ENCODE measurements at places on chromosomes 6 and 20.

DNA sequence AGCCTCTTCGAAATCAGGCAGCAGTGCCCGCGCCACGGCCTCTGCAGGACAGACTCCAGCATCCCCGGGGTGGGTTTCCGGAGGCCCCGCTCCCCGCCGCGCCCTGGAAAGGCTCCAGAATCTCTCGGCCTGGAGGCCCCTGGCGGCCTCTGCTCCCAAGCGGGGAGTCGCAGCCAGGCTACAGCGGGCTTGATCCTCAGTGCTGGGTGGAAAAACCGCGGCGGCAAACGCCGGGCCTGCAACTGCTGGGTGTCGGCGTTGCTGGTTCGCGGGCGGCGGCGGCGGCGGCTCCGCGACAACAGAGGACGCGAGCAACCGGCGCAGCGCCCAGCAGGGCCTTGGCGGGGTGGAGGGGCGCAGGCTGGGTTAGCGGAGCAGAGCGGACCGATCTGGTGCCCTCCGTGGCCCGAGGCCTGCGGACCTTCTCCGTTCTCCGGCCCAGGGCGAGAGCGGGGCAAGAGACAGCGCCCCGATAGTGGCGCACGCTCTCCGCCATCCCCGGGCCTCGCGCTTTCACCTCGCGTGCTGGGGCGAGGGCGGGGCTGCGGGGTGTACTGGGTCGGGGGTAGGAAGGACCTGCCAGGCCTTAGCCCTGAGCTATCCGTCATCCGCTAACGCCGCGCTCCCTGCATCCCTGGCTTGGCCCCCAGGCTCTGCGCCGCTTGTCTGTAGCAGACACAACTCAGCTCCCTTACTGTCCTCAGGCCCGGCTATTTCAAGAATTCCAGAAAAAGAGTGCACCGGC is 3.4 kb upstream of the ZNF292 start:
- peak; percentile 75 for DNase-seq

DNA sequence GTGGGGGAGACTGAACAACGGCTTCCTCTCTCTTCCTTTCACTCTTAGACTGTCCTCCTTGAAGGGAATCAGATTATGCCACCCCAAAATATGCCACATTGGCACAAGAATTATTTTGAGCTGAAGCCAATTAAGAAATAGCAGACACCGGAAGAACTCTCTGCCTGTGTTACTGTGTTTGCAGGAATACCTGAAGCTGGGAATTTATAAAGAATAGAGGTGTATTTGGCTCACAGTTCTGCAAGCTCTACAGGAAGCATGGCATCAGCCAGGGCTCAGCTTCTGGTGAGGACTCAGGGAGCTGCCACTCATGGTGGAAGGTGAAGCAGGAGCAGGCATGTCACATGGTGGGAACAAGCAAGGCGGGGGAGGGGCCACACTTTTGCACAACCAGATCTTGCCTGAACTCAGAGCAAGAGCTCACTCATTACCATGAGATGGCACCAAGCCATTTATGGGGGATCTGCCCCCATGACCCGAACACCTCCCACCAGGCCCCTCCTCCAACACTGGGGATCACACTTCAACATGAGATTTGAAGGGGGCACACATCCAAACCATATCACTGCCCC is 46.0 kb downstream of the PCNA start:
- no peak for DNase-seq

GRCh38 chr6:121932076-121932991 is 467.1 kb upstream of the HSF2 start:
- no peak for DNase-seq

DNA sequence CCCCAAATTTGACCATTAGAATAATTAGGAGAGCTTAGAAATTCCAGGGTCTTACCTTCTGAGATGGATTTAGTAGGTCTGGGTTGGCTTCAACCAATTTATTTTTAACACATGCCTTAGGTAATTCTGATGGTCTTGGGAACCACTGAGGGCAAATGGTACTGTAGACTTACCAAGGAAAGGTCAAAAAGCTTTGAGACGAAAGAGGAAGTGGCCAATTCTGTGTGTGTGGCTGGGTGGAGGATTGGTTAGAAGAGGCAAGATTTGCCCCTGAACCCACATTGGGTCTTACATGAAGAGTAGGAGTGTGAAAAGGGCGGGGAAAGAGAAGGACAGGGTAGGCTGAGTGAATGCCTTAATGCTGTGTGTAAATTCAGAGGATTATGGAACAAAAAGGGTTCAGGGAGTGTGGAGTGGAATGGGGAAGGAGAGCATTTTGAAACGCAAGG is 2.7 kb downstream of the ITCH start:
- DNase-seq: peak; percentile 3

DNA sequence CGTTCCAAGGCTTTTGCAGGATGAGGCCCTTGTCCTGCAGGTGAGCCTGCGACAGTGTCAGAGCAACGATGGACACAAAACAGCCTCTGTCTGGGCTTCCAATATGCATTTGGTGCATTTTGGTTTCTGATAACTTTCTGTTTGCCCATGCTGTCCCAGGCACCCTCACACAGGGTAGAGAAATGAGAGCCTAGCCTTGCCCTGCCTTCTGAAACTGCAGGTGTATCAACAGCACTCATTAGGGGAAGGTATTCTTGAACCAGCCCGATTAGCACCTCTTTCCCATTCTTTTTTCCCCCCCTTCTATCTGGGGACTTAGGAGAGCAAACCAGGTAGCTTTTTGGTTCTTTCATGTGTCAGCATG is 30.3 kb downstream of the CHMP4B start:
- no peak for DNase-seq

- no peak for DNase-seq
Observed at GRCh38 chr20:33833333-33833732, 22.2 kb downstream of the CHMP4B start.

DNA sequence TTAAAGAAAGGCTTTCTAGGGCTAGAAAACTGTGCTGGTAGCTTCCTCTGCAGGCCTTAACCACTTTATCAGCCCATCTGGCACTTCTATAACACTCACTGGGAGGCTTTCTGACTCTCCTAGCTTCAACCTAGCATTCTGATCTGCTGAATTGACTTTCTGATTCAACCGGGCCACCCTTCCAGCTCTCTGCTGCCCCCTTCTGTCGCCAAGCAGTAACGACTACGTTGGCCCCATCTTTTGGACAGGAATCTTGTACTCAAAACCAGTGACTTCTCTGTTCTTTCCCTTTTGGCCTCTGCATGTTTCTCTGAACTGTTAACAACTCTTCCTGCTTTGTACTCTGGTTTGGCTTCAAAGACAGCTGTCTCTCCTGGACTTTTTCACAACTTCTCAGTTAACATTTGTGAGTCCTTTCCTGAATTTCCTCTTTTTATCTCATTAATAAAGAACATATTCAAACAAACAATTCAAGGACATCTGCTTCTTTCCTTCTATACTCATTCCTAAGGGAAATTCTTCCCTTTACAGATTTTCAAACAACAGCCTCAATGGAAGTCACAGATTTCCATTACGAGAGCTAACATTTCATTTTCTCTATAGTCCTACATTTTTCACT is 43.9 kb upstream of the FAM135A start:
- peak; percentile 61 for DNase-seq

DNA sequence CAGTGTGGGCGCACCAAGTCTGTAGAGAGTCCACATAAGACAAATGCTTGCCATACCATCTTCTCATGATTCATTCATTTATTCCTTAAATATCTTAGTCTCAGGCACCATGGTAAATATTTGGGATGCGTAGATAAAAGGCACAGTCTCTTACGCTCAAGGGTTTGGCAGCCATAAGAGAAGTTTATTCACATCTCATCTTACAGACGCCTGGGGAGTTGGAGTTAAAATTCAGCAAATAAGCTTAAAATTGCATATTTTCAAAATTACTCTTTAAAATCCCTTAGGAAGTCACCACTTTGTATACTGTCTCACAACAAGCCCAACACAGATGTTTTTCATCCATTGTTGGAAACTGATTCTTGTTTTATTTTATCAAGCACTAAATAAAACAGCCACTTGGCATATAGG is 363.3 kb downstream of the KIF16B start:
- no peak for DNase-seq

- no peak for DNase-seq
Observed at GRCh38 chr20:37911261-37911660, 8.3 kb downstream of the VSTM2L start.

GRCh38 chr6:121748850-121749249 is 313.4 kb downstream of the GJA1 start:
- no peak for DNase-seq

DNA sequence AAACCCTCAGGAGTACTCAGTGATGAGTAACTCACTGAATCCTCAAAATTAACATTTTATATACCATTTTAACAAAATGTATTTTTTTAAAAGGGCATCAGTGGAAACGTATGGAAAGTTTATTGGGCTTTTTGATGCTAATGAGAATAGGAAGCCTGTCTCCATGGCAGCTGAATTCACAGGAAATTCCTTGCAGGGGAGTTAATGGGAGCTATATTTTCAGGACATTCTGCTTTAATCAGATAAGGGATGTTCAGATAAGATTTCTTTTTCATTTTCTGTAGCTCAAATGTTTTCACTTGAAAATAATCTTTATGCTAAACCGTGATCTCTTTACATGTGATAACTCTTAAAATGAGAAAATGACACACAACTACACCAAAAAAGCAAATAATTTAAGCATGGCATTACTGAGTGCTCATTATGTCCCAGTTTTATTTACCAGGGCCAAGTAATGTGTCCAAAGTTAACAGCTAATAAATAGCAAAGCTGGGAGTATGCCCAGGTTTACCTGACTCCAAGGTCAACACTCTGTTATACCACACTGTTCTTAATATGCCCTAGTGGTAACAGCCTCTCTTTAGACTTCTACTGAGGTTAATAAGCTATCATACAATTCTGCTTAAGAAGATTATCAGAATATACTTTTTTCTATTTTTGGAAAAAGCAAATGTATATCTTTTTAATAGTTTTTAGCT is 348.1 kb downstream of the GRIK2 start:
- DNase-seq: no peak

All from stimulated activated CD4-positive, alpha-beta T cell treated with anti-CD3 and anti-CD28 coated beads, Interleukin-1b, Interleukin-23, amount 100 ng/mL, for 48 hours (primary cell).